ENCODE measurements at places on chromosomes 7 and 10. TPM values are rescaled to one million over a fixed set of nuclear protein-coding genes. Genes with fewer than 3 reads are reported as not detected.

Gene BAIAP2L1
- polyA plus RNA-seq, result 49.0 TPM

Gene PRKAR2B
- polyA plus RNA-seq, result 212 TPM

Gene FHIP2A
- 23.4 TPM for polyA plus RNA-seq

Gene COL13A1
- polyA plus RNA-seq, result 2.3 TPM

Gene MET
- polyA plus RNA-seq, result 0.95 TPM

Gene TSPAN12
- 34.8 TPM for polyA plus RNA-seq

Gene NSUN6
- polyA plus RNA-seq, result 14.9 TPM

Gene CDH23
- polyA plus RNA-seq, result 1.7 TPM

Gene GIMAP7
- polyA plus RNA-seq, result 39.3 TPM

Gene AGR2
- polyA plus RNA-seq, result not detected

Gene RRP12
- polyA plus RNA-seq, result 35.6 TPM

Gene SPDYE6
- polyA plus RNA-seq, result not detected

Gene TEX36
- polyA plus RNA-seq, result not detected
